HFFc6 (cell line): ENCODE measurements at places on chromosomes 1 and 21. TPM values are rescaled to one million over a fixed set of nuclear protein-coding genes. Genes with fewer than 3 reads are reported as not detected.

DNA sequence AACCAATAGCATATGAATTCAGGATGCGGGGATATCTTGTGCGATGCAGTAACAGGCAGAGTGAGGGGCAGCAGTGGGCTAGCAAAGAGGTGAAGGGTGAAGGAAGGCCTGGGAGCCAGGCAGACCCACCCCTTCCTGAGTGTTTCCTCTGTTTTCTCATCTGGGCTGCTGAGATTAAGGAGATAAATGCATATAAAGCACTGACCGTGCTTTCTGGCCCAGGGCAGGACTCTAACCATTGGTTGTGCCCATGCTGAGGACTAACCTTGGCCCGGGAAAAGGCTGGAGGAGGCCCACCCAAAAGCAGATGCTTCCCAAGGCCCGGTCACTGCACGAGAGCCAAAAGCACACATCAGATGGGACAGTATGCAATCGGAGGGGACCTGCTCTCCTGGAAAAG is 87.6 kb downstream of the PSMG1 start:
- no peak for DNase-seq

DNA sequence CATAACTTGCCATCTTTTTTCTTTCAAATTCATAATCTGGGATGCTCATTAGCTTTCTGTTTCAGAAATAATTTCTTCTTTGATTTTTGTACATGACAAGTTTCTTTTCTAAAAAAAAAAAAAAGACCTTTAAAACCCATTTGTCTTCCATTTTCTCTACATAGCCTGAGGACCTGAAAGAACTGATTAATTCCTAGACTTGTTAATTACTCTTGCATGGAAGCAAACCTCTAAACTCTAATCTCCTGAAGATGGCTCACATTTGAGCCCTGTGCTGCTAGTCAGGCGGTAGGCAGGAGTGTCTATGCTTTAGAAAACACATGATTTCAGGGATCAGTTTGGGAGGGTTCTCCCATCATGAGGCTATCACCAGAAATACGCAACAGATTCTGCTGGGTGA is 152.0 kb downstream of the KAZN start:
- no peak for DNase-seq

GRCh38 chr1:61580417-61580816 is 144.5 kb downstream of the TM2D1 start:
- no peak for DNase-seq

- no peak for DNase-seq
Measured at GRCh38 chr1:13469343-13469742, 44.5 kb downstream of the LRRC38 start.

- DNase-seq = no peak
Measured at GRCh38 chr1:22772014-22772413, 61.4 kb downstream of the EPHB2 start.

DNA sequence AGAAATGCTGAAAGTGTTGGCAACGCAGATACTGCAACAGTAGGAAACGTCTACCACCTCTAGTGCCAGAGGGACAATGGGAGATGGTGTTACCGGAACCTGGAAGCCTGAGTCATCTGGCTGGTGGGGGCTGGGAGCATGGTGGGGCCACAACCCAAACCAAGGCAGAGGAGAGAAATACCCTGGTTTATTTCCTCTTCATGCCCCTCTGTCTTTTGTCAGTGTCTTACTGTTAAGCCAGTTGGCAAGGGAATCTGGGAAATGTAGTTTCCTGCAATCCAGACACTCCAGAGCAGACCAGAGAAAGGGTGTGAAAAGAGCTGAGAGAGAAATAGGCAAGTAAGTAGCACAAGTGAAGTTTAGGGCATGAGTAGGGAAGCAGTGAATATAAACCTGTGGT is 14.8 kb downstream of the DNTTIP2 start:
- no peak for DNase-seq

DNA sequence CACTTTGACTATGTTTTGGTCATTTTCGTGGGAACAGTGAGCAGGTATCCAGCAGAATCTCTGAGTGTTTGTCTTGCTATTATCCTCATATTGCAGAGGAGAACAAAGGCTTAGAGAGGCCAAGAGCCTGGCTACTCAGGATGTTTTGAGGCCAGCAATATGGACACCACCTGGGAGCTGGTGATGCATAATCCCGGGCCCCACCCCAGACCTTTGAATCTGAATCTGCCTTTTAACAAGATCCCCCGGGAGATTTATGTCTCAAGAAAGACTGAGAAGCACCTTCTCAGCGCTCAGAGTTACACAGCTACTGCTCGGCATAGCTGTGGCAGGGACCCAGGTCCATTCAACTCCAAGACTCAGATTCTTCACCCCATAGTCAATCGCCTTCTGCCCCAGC is 72.8 kb downstream of the PTPRU start:
- no peak for DNase-seq

- DNase-seq = no peak
Measured at GRCh38 chr1:10620776-10621175, 146.0 kb downstream of the PEX14 start.

DNA sequence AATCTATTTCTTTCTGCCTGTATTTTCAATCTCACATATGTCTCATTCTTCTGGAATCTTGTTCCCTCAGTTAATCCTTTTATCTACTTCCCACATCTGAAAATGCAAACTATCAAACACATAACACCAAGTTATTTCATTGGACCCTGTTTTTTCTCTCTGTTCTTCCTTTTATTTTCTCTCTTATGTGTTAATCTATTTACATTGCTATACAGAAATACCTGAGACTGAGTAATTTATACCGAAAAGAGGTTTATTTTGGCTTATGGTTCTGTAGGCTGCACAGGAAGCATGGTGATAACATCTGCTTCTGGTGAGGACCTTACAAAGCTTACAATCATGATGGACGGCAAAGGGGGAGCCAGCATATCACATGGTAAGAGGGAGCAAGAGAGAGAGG is 247.6 kb downstream of the TGFB2 start:
- peak; percentile 48 for DNase-seq

DNA sequence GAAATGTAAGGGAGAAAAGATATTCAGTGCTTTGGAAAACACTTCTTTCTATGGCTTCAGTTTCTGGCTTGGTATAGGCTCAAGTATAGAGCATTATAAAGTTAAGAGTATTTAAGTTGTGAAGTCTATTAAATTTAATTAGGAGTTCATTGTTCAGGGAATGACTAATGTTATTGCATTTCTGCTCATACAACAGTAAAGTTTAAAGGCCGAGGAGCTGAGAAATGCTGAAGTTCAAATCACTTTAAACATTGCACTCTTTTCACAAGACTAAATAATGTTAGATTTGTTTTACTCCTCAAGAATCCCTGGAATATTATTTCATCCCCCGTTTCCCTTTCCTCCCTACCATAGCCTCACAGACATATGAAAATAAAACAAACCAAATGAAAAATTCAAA is 30.1 kb downstream of the RGS5 start:
- no peak for DNase-seq

DNA sequence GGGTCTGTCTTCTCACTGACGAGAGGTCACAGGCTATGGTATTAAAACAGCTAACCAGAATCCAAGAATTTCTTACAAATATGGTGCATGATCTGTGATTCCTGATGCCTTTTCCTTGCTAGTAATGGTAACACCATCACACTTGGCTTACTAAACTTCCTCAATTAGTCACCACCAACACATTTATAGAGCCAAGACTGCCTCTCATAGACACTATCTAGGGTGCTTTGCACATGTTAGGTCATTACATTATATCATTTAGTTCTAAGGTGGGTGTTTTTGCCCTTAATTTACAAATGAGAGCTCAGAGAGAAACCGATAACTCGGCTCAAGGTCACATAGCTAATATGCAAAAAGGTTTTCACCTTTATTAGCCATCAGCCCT is 8.7 kb downstream of the KIF21B start:
- no peak for DNase-seq

DNA sequence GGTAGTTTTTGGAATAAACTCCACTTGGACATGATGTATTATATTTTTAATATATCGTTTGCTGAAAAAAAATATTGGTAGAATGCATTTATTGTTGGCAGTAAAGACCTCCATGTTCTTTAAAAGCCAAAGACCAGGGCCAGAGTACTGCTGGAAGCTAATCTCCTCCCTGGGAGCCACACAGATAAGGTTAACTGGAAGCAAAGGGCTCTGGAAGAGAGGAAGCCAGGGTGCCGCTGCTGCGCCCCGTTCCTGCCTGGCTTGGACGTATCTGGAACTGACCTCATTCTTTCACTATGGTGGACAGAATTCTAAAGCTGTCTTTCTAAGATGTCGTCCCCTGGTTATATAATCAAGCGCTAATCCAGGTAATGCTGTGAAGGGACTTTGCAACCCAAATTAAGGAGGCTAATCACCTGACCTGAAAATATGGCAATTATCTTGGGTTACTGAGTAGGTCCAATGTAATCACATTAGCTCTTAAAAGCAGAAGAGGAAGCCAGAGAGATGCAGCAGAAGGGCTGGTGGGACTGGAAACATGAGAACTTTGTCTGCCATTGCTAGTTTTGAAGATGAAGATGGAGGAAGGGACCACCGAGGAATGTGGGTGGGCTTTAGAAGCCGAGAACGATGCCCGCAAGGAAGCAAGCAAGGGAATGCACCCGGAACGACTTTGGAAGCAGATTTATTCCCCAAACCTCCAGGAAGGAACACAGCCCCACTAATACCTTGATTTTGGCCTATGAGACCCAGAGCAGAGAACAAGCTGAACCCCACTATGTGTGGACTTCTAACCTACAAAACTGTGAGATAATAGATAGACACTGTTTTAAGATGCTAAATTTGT is 167.7 kb upstream of the KCNJ15 start:
- DNase-seq = no peak

- DNase-seq = peak; percentile 1
Measured at GRCh38 chr1:84402060-84402459, 3.8 kb downstream of the DNASE2B start.

DNA sequence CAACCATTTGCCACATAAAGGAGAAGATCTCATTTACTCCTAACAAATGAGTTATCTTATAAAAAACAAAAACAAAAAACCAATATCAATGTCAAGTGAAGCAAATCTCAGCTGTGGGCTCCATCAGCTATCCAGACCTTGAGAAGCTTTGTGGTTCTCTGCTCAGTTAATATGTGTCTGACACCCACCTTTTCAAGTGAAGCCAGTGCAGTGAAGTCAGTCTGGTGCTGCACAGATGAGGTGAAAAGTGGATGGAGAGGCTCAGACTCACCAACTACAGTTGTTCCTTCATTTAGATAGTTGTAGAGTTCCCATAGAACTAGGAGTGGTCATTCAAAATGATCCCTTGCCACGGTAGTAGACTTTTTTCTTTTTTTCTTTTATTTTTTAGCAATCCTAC is 106.8 kb downstream of the NTNG1 start:
- DNase-seq = no peak

GRCh38 chr1:204563307-204563706 is 47.1 kb downstream of the MDM4 start:
- DNase-seq = no peak

GRCh38 chr21:15439726-15440125 is 290.1 kb upstream of the USP25 start:
- DNase-seq = no peak

- no peak for DNase-seq
Measured at GRCh38 chr1:20367626-20368025, 77.0 kb downstream of the VWA5B1 start.

GRCh38 chr1:161950377-161950776 is 73.3 kb downstream of the OLFML2B start:
- no peak for DNase-seq

DNA sequence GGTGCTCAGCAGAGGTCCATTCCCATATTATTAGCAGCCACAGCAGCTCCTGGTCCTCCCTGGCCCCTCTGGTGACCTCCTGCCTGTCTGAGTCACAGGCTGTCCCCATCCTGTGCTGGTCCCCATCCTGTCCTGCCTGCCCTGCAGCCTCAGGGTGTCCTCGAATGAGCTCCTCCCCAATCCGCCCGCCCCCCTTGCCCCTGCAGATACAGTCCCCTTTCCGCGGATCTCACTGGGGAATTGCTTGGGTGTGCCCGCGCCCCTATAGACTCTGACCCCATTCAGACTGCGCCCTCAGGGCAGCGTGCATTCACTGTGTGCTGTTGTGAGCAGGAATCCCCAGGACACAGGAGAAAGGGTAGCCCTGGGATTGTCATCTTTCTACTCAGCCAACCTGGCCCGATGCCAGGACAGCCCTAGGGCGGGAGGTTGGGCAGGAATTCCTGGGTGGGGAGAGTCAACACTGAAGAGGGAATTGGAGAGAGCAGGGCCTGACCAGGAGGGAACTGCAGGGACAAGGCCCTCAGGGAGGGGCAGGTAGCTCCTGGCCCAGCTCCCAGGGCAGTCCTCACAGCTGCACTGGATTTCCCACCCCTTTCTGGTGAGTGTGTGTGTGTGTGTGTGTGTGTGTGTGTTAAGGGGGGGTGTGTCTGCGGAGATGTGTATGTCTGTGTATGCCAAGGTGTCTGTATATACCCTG is 1.1 kb upstream of the GUCA2A start:
- peak; percentile 79 for DNase-seq

PDPN gene
- total RNA-seq = not detected in 2 replicates

AKR7A3 gene
- 0.12 to 0.45 TPM (median 0.23 TPM) in 3 replicates for total RNA-seq

MYCL gene
- 0.17 and 0.34 TPM in 2 replicates for total RNA-seq

BTF3L4 gene
- total RNA-seq = 46.8 to 52.9 TPM (median 47.0 TPM) in 3 replicates

GRIK1 gene
- total RNA-seq = not detected in 3 replicates

FMO1 gene
- total RNA-seq = not detected in 3 replicates
